ENCODE measurements at places on chromosomes 16 and 17.

DNA sequence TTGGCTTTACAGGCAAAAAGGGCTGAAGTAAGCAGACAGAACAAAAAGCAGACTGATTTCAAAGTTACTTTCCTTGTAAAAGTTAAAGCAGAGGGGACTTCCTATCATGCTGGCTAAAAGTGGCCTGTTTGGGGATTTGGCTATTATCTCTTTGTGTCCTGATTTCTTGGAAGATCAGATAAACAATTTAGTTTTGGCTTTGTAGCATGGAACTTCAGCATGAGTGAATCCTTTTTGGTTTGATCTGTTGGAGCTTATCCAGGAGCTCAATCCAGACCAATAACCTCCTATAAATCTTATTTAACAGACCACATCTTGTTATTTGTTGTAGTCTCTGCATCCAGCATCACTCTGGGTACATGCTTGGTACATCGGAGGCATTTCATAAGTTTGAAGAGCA is 8.9 kb upstream of the RNF112 start:
- DNase-seq = no peak

DNA sequence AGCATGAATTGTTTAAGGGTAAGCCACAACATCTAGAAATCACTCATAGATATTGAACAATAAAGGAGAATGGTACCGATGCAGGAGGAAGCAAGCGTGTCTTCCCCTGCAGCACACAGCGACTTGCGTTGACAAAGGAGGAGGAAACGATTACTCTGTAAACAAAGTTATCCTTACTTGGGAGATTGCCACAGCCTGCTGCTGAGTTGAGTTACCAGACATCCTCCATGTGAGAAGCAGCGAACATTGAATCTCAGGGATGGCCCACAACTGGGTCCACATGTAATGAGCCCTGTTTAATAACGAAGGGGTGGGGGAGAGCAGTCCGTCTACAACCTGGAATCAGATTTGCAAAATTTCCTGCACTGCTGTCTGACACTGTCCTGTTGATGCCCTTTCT is 27.7 kb downstream of the CLUH start:
- no peak for DNase-seq

DNA sequence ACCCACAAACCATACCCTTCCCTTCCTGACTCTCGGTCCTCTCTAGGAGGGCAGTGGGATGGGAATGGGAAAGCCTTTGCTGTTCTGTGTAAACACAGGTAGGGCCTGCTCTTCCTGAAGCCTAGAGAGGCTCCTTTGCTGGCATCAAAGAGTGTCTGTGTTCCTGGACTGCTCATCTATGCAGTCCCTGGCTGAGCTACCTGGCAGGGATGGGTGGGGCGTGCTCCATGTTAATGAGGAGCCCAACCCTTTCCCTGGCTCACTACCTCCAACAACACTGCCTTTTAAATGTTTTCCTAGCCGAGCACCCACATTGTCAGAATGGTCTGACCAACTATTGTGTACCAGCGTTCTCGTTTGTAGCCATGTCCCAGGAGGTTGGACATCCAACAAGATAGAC is 26.6 kb upstream of the NAGLU start:
- DNase-seq = no peak

GRCh38 chr16:56424791-56425438 is 430 bp downstream of the AMFR start:
- peak; percentile 69 for DNase-seq

DNA sequence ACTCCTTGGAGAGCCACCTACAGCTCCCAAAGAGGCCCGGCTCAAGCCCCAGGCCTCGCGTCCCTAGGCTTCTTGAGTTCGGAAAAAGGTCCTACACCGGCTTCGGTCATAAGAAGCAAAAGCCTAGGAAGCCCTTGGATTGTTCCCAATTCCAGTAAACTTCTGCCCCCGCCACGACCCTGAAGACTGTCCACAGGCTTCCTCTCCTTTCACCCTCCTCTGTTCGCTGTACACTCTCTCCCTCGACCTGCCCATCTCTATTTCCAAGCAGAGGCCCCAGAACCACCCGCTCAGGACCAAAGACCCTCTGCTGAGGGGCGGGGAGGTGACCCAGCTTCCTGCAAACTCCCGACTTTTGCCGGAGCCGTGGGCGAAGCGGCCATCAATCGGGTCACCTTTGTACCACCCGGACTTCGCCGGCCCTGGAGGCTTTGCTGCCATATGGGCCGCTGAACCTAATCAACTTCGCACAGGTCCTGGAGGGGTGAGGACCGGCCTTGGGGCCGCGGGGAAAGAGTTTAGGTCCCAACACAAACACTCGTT is 2.7 kb downstream of the HOXB2 start:
- peak; percentile 65 for DNase-seq

DNA sequence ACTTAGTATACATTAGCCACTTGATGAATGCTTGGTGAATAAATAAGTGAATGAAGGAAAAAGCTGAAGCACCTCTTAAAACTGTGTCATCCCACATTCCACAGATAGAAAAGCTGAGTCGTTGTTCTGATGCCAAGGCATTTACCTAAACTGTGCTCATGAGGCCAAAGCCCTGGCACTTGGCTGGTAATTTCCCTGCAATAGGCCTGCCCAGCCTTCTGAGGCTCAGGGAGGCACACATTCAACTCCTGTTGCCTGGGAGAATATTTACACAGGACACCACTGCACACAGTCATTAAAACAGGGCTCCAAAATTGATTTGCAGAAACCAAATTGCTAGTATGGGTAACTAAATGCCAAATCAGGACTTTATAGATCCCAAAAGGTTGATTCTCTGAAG is 333.0 kb upstream of the C16orf82 start:
- DNase-seq = no peak

DNA sequence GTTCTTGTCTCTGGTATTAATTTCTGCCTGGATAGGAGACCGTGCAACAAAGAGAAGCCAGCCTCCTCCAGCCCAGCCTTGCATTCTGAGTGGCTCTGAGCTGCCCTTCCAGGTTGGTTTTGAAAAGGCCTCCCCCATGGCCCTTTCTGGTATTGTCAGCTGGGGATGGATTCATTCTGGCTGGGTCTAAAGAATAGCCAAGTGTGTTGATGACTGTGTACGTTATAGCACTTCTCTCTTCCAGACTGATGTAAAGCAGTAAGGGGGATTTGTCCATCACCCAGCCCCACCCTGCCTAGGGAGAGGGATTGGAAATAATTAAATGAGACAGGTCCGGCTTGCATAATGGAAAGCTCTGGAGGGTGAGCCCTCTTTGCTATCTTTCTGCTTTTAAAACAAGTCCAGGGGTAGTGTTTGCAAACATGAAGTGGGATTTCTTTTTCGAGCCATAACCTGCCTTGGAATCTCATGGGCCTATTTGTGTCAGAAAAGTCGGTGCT is 146.4 kb downstream of the MSI2 start:
- no peak for DNase-seq

- no peak for DNase-seq
Measured at GRCh38 chr17:40178660-40179059, 1.4 kb downstream of the RAPGEFL1 start.

- peak; percentile 59 for DNase-seq
Measured at GRCh38 chr16:30186782-30187555, 3.6 kb downstream of the CORO1A start.

DNA sequence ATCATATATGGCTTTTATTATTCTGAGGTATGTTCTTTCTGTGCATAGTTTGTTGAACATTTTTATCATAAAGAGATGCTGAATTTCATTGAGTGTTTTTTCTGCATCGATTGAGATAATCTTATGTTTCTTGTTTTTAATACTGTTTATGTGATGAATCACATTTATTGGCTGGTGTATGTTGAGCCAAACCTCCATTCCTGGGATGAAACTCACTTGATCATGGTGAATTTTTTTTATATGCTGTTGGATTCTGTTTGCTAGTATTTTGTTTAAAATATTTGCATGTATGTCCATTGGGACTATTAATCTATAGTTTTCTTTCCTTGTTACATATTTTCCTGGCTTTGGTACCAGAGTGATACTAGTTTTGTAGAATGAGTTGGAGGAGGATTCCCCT is 500.2 kb downstream of the CDH11 start:
- DNase-seq = no peak

DNA sequence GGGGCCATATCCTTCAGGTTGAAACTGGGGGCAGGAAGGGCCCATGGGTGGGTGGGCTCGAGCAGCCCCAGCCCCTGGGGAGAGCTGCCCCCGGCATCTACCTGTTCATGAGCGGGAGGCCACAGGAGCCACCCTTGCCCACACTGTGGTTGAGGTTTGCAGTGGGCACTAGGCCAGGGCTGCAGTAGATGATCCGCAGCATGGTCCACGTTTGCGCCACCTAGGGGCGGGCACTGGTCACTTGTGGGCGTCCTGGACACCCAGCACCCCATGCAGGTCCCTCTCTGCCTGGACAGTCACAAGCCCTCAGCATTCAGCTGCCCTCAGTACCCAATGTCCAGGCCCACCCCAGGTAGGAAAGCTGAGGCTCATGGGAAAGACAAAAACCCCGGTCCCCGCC is 1.8 kb upstream of the JMJD8 start:
- DNase-seq = no peak

- DNase-seq = no peak
Measured at GRCh38 chr16:27231692-27232060, 28.4 kb downstream of the KDM8 start.

GRCh38 chr16:28534542-28535373 is 4.0 kb downstream of the NUPR1 start:
- DNase-seq = no peak

DNA sequence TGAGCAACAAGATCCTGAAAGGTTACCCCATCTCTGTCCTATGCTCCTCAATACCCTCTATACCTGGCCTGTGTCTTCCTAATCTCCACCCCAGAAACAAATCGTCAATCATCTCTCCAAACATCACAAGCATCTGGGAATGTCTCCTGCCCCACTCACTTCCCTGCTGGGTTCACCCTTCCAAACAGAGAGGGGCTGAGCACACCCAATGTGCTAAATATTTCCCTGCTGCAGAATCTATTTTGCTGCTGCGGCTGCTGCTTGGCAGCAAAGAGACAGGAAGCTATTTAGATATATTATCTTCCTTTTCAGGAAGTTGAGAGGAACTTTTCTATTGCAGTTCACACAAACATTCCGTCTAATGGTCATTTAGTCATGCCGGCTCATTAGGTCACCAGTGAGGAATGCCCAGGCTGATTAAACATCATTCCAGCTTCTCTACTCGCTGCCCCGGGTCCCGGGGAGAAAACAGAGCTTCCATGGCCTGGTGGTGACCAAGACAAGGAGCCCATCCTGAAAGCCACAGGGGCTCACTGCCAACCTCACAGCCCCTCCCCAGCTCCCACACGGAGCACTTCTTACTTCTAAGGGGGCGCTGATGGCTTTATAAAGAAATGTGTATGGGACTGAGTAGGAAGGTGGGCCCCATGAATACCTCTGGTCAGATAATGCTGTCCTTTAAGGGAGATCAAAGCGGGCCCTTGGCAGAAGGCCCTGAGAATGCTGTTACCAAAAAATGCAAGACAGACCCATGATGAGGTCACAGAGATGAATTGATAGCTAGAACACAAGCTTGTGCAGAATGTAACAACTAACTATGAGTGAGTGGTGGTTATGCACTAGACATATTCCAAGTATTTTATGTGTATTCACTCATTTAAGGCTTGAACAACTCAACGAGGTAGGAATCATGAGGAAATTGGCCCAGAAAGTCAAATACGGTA is 218.3 kb downstream of the SOX9 start:
- no peak for DNase-seq

- DNase-seq = no peak
Measured at GRCh38 chr17:55883149-55883548, 132.3 kb downstream of the PCTP start.

GRCh38 chr17:39208893-39209292 is 8.8 kb downstream of the RPL19 start:
- no peak for DNase-seq

DNA sequence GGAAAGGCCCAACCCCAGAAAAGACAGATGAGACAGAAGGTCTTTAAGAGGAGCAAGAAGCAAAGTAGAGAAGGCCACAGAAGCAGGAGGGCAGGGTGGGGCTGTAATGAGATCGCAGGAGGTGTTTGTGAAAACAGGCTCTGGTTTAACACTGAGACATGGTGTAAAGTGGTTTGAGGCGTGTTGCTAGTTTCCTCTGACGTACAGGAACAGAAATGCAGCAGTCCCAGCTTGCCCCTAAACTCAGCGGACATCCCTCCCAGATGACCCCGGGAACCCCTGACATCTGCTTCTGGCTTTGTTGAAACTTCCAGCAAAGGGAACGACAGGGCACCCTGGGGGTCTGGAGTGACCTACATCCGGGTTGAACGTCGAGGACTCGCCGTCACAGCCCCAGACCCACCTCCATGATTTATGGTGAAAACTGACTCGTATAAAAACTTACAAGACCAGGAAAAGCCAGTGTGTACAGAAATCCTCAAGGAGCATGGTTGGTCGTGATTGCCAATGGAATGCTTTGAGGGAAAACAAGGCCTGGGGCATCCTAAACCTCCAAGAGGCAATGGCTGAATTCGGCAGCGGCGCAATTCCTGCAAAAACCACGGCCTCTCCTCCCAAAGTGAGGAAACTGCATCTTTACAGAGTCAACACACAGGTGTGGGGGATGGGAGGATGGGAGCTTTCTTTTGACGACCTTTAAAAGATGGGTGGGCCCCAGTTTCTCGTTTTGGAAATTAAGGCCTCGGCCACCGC is 25.8 kb downstream of the LITAF start:
- no peak for DNase-seq

Measured in right forelimb (tissue), 1 donor.